Activated CD4-positive, alpha-beta memory T cell treated with anti-CD3 and anti-CD28 coated beads for 36 hours (primary cell): ENCODE measurements at places on chromosomes 1 and 21.

DNA sequence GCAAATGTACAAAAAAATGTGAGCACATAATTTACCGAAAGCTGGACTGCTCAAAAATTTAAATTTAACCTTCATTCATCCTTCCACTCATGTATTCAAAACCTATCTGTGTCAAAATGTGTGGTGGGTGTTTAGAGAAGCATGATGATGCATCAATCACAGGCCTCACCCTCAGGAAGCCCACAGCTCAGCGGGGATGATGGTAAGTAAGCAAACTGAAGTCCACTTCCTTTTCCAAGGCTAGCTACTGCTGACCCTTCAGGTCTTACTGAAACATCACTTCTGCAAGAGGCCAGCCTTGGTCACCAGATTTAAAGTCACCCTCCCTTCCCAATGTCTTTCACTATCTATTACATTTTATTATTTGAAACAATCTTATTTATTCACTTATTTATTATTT is 254.5 kb downstream of the DNM3 start:
- no peak for DNase-seq

DNA sequence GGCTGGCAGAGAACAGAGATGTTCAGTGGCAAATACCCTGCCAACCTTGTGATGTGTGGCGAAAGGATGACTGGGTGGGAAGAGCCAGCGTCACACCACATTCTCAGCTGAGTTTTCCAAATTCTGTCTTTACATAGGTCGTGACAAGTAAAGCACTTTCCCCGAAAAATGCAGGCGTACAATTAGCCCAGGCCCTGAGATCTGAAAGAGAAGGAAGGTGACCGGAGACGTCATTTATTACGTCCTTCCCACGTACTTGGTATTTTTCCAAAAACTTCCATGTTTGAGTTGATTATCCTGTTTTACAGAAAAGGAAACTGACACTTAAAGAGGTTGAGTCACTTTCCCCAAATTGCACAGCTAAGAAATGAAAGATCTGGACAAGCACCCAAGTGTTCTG is 413.3 kb downstream of the PRDM2 start:
- DNase-seq: no peak

- DNase-seq: no peak
Observed at GRCh38 chr1:184945678-184946412, 28.5 kb downstream of the NIBAN1 start.

DNA sequence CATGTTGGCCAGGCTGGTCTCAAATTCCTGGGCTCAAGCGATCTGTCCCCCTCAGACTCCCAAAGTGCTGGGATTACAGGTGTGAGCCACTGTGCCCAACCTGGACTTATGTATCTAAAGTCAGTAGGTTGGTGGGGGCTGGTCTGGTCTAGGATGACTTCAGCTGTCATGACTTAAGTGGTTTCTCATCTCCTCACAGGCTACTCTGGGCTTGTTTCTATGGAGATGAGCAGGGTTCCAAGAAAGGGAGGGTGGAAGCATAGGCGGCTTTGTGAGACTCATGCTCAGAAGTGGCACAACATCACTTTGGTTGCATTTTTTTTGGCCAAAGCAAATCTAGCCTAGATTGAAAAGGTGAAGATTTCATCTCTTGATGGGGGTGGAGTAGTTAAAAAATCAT is 115.9 kb upstream of the IVNS1ABP start:
- no peak for DNase-seq

- DNase-seq: no peak
Observed at GRCh38 chr1:226995365-226996332, 55.6 kb downstream of the COQ8A start.

DNA sequence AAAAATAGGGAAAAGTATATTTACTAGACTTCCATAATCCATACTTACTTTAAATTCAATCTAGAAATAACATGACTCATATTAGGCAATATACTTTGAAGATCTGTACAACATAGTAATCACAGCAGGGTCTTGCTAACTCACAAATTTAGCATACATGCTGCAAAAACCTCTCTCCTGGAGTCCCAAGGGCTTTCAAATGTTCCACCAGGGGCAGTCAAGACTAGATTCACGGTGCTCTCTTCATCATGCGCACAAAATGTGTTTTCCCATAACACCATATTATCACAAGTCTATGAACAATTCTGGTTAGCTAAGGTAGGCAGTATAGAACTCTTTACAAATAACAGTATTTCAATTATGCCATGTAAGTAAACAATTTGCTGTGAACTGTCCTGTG is 45.8 kb downstream of the SSX2IP start:
- DNase-seq: no peak

DNA sequence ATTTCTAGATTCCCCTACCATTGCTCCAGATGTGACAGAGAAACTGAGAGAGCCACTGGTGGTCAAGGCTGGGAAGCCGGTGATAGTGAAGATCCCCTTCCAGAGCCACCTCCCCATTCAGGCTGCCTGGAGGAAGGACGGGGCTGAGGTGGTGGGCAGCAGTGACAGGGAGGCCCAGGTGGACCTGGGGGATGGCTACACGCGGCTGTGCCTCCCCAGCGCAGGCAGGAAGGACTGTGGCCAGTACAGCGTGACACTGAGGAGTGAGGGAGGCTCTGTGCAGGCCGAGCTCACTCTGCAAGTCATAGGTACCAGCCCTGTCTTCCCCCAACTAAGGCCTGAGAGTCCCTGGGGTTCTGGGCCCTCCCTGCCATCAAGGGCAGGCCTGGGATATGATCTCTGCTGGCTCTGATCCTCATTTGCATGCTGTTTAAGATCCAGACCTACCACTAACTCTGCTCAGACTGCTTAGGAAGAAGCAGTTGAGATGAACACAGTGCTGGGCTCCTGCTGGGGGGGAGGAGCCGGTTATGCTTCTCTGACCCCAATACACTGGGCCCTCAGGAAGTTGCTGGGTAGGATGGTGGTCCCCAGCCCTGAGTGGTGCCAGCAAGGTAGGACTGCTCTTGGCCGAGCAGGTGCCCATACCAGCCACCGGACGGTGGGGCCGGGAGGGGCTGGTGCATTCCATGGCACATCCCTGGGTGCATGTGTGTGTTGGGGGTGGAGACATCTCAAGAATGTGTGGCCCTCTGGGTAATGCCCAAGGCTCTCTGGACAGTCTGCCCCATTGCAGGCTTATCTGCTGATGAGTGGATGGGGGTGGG is 25.1 kb downstream of the IGFN1 start:
- peak; percentile 5 for DNase-seq

DNA sequence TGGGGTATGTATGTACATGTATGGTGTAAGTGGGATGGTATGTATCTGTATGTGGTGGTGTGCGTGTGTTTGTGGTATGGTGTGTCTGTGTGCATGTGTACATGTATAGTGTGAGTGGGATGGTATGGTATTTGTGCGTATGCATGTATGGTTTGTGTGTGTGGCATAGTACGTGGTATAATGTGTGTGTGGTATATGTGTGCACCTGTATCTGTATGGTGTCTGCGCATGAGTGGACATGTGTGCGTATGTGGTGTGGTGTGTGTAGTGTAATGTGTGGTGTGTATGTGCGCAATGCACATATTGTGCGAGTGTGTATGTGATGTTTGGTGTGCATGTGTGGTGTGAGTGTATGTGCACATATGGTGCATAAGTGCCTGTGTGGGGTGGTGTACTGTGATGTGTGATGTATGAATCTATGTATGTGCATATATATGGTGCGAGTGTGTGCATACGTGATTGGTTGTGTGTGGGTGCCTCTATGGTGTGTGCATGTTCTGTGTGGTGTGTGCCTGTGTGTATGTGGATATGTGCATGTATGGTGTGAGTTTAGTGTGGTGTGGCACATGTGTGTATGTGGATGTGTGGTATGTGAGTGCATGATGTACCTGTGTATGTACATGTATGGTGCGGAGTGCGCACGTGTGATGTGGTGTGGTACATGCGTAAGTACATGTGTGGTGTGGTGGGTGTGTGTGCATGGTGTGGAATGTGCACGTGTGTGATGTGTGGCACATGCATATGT is 38.8 kb downstream of the WDR4 start:
- no peak for DNase-seq

DNA sequence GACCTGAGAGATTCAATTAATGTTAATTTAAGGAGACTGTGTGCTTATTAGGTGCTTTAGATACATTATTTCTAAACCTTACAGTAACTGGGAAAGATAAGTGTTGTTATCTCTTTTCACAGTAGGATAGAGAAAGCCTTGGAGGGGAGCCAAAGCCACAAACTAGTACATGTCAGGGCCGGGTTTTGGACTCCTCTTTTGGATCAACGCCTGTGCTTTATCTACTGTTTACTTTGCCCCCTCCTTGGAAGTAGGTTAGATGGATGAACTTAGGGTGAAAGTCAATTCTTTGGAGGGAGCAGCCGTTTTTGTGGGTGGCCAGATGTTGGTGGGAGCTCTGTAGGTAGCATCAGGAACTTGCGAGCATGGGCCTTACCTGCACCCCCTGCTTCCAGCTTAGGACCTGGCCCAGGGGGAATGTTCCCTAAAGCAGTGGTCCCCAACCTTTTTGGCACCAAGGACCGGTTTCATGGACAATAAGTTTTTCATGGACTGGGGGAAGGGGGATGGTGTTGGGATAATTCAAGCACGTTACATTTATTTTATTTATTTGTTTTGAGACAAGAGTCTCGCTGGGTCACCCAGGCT is 1.7 kb downstream of the HHAT start:
- DNase-seq: no peak

DNA sequence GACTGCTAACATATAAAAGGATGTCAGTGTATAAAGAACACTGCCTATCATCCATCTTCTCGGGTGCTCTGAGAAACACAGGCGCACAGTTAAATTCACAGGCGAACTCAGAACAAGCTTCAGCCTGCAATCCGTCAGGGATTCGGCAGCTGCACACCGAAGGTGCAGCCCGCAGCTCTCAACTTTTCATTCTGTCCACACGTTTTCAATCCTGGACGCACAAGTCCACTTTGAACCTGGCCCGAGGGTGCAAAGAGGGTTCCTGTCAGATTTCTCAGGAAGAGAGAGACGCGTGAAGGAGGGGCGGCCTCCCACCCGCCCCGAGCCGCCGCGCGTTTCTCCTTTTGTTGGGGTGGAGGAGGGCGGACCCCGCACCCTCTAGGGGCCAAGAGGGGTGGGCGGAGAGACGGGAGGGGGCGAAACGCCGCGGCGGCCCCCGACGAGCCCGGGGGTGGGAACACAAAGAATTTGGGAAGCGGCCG is 724 bp downstream of the DOCK7 start:
- DNase-seq: peak; percentile 28

GRCh38 chr1:76764638-76765454 is 102.4 kb upstream of the ST6GALNAC5 start:
- DNase-seq: no peak

GRCh38 chr1:205335692-205336091 is 14.1 kb upstream of the NUAK2 start:
- DNase-seq: peak; percentile 89

DNA sequence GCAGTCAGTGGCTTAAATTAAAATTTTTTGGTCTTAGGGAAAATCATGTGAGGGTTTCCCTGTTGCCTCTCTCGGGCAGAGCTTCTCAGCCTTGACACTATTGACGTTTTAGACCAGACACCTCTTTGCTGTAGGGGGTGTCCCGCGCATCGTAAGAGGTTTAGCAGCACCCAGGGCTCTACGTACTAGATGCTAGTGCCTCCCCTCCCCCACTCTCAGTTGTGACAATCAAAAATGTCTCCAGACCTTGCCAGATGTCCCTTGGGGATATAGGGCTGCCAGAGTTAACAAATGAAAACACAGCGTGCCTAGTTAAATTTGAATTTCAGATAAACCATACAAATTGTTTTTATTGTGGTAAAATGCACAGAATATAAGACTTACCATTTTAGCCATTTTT is 293.3 kb downstream of the DISC1 start:
- DNase-seq: peak; percentile 35

DNA sequence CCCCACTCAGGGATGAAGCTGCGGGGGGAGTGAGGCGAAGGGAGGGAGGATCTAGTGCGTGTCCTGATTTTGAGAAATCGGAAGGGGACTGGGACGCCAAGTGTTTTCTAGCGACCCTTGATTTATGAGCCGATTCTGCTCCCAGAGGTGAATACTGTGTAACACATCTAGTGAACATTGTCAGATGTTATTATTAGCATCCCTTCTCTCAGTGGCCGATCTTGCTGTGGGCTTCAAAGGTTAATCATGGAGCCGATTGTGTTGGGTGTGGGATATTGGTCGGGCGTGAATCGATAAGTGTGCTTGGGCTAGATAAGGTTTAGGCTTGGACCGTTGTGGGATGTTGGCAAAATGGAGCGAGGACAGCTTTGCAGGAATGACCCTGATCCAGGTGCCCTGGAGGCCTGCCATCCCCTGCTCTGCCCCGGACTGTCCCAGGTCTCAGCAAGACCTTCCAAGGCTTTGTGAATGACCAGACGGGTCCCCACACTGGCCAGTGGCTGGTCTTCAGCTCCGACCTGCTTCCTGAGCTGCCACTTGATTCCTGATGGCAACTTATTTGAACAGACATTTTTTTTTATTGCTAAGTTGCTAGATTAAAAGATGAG is 2.2 kb downstream of the AJAP1 start:
- DNase-seq: no peak

DNA sequence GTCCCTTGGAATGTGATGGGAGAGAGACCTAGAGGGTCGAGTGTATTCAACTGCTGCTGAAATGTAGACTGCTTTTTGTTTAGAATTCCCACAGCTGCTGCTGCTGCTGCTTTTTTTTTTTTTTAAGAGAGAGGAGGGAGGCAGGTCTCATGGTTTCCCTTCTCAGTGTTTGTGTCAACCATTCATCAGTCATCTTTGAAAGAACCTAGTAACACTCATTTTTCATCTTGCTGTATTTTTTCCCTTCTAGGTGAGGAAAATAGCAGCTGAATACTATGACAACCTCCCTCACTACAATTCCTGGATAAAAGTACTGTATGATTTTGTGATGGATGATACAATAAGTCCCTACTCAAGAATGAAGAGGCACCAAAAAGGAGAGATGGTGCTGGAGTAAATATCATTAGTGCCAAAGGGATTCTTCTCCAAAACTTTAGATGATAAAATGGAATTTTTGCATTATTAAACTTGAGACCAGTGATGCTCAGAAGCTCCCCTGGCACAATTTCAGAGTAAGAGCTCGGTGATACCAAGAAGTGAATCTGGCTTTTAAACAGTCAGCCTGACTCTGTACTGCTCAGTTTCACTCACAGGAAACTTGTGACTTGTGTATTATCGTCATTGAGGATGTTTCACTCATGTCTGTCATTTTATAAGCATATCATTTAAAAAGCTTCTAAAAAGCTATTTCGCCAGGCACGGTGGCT is 9.2 kb downstream of the DEGS1 start:
- DNase-seq: peak; percentile 39

GRCh38 chr1:170402476-170403311 is 129.3 kb upstream of the GORAB start:
- DNase-seq: no peak

GRCh38 chr1:72930528-72930927 is 648.2 kb upstream of the NEGR1 start:
- no peak for DNase-seq

DNA sequence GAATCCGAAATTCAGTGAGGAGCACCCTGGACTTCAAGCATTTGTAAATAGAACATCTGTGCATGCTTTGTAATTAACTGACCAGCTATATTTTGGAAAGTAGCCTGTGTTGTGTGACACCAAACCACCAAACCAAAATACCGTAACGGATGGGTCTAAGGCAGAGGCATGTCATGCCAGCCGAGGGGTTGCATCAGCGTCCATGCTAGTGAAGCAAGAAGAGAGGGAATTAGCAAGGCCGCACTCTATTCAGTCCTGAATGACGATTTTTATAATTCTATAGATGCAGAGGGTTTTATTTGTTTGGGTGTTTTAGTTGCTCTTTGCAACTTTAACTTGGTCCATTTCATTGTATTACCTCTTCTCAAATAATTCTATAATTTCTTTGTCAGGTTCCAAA is 116.8 kb upstream of the SMYD2 start:
- no peak for DNase-seq
